Fibroblast of mammary gland (primary cell): ENCODE measurements at places on chromosomes 12 and 14.

GRCh38 chr12:51677284-51677968 is 86.4 kb downstream of the SCN8A start:
- no peak for DNase-seq

DNA sequence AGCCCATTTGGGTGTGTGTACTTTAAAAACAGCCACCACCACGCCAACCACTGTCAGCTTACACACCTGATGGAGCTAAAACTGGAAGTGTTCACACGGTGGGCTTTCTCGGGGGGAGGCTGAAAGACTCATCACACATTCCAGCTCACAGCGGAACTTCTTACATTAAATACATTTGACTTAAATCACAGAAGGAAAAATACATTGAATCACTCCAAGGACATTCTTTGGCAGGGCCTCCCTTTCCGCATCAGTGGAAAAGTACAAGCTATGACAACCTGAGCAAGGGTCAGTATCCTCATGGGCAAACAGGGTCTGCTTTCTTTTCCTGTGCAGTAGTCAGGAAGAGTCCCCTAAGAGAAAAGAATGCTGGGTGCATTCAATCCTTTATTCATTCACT is 31.0 kb upstream of the TC2N start:
- peak; percentile 37 for DNase-seq

DNA sequence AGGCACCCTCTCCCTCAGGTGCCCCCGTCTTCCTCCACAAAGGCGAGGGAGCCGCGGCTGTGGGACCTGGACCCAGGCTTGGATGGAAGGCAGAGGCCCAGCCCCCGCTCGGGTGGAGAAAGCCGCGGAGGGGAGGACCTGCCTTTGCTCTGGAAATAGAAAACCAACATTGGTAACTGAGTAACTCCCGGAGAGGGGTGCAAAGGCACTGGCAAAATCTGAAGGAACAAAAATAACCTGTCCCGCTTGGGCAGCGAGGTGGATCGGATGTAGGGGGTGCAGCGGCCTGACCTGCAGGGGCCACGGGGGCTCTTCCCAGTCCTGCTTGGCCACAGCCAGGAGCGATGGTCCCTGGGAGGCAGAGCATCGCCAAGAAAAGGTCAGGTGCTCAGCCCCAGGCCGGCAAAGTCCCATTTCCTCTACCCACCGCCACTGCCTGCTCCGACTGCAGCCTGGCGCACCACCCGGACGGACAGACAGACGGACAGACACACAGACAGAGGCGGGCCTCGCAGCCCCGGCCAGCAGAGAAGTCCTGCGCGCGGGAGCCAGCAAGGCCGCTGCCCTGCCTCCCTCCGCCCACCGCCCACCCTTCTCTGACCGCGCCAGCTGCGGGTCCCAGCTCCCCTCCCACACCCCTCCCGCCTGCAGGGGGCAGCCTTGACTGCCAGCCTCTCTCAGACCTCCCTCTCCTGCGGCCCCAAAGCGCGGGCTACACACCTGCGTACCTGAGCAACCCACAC is 21.4 kb upstream of the TMEM106C start:
- no peak for DNase-seq

DNA sequence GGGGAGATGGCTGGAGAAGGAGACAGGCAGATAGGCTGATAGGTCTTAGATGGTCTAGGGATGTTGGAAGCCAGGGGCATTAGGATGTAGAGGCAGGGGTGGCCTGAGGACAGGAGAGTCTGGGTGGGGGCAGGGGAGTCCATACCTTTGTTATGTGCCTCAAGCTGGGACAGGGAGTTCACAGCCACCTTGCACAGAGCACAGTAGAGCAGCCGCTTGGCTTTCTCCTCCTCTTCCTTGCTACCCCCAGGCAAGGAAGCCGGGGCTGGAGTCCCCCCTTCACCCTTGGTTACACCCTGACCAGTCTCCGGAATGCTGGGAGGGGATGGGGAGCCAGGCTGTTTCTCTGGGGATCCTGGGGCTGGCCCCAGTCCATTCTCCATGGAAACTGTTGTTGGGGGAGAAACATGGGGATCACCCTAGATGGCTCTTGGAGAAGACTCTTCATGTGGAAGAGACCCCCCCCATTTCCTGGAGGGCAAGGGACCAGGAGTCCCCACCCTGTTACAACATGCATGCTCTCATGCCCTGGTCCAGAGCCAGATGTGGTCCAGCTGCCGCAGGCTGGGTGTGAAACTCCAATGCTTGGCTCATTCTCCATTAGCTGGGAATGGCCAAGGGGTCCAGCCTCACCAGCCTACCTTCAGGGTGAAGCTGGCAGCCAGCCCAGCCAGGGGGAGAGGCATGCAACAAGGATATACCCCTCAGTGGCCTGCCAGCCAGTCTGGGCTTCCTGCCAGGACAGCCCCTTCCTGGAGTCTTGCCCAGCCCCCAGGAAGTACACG is 7.2 kb upstream of the GPR84 start:
- no peak for DNase-seq

GRCh38 chr14:92673601-92674150 is 74.8 kb downstream of the LGMN start:
- DNase-seq, result no peak

GRCh38 chr14:36301159-36301558 is 19.3 kb downstream of the MBIP start:
- peak; percentile 54 for DNase-seq

- no peak for DNase-seq
Measured at GRCh38 chr14:89493877-89494634, 77.0 kb upstream of the FOXN3 start.

- no peak for DNase-seq
Measured at GRCh38 chr12:118980407-118981014, 830 bp upstream of the SRRM4 start.

DNA sequence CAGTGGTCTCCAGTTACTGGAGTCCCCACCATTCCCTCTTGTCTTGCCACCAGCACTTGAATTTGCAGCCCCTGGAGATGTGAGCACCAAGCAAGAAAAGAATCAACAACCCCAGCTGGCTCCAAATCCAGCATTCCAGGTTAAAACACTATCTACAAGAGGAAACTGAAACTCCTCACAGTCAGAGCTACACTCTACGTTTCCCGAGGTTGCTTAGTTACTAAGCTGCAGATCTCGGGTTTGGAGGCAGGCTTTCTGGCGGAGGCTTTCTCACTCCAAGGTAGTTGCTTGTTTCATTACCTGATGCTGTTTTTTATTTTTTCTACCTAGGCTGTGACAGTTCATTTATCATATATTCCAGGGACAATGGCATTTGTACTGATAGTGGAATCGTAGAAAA is 248.1 kb downstream of the GLT1D1 start:
- no peak for DNase-seq

- peak; percentile 53 for DNase-seq
Measured at GRCh38 chr14:96037891-96038557, 1.1 kb upstream of the C14orf132 start.

- DNase-seq, result no peak
Measured at GRCh38 chr12:52444647-52445595, 7.0 kb downstream of the KRT6B start.

DNA sequence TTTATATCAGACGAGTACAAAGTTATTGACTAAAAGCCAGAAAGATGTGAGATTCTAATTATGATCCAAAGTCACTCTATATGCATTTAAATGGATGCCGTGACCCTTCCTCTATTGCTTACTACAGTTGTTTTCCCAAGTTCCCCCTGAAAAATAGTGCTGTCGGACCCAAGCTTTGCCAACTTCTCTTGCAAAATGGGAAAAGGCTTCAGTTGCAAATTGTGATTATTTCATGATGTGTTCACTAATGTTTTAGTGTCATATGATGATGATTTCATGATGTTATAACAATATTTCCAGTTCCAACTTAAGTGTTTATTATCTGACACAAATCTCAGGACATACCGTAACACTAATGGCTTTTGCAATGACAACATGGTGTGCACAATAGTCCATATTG is 534.6 kb upstream of the ATP2B1 start:
- no peak for DNase-seq

- DNase-seq, result peak; percentile 87
Measured at GRCh38 chr12:127628645-127629044, 638.3 kb upstream of the TMEM132C start.

- DNase-seq, result no peak
Measured at GRCh38 chr14:25520821-25521220, 470.9 kb upstream of the STXBP6 start.

DNA sequence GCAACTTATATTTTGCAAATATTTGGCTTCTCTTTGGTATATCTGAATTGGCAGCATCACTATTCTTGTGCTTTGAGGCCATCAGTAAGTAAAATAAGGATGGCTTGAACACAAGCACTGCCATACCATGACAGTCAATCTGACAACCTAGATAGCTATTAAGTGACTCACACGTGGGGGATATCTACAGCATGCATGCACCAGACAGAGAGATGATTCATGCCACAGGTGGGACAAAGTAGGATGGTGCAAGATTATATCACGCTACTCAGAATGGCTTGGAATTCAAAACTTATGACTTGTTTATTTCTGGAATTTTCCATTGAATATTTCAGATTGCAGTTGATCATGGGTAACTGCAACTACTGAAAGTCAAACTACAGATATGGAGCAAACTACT is 675.6 kb upstream of the MDGA2 start:
- no peak for DNase-seq

- peak; percentile 11 for DNase-seq
Measured at GRCh38 chr14:93880021-93880820, 46.9 kb upstream of the FAM181A start.

- no peak for DNase-seq
Measured at GRCh38 chr14:94701861-94702370, 68.0 kb downstream of the GSC start.

DNA sequence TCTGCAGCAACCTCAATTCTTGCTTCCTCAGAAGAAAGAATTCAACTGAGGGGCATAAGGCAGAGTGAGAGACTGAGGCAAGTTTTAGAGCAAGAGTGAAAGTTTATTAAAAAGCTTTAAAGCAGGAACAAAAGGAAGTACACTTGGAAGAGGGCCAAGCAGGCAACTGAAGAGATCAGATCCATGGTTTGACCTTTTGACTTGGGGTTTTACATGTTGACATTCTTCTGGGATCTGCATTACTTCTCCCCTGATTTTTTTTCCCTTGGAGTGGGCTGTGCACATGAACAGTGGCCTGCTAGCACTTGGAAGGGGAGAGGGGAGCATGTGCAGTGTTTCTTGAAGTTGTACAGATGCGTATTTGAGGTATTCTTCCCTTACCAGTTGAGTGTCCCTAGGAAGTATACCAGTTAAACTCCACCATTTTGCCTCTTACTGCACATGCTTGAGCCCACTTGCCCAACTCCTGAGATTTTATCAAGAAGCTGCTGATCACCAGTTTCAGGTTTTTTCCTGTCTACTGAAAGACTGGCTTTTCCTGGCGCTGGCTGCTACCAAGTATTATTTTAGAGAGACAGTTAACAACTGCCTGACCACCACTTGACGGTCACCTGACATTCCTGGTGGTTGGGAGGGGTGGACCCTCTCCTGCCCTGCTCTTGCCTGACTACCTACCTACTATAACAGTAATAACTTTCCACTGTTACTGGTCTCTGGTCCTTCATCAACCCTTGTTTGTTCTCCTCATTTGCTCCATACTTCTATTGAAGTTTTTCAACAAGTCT is 26.0 kb upstream of the TMTC2 start:
- peak; percentile 5 for DNase-seq

DNA sequence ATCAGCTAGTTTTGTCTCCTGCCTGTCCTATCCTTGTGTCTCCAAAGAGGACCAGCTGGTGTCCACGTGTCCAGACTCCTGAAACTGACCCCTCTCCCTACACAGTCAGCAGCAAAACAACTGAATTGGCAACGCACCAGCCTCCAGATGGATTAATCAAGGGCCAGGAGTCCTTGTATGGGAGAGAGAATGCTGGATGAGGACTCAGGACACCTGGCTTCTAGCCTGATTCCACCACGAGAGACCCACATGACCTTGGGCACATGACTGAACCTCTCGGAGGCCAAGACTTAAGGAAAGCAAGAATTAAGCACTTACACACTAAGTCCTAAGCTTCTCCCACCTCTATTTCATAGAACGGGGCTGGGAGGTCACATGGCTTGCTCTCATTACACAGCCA is 60.4 kb upstream of the CMKLR1 start:
- DNase-seq, result peak; percentile 11

DNA sequence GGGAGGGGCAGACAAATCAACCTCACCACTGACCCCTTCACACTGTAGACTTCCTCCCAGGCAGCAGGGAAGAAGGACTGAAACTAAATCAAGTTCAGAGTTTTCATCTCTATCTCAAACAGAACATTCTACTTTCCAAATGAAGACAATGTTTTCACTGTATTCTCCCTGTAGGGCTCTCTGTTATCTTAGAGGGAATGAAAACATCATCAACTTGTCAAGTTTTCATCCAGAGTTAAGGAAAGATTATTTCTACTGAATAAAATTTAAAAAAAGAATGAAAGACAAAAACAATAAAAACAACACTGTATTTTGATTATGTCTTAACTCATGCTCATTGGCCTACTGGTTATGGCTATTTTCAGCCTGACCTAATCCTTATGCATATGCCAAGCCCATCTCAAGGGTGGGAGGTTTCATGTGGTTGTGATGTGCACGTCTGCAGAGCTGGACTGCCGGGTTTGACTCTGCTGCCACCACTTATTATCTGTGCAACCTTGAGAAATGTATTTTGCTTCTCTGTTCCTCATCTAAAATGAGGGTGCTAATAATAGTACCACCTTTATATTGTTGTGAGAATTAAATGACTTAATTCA is 152.0 kb upstream of the AVPR1A start:
- DNase-seq, result no peak

DNA sequence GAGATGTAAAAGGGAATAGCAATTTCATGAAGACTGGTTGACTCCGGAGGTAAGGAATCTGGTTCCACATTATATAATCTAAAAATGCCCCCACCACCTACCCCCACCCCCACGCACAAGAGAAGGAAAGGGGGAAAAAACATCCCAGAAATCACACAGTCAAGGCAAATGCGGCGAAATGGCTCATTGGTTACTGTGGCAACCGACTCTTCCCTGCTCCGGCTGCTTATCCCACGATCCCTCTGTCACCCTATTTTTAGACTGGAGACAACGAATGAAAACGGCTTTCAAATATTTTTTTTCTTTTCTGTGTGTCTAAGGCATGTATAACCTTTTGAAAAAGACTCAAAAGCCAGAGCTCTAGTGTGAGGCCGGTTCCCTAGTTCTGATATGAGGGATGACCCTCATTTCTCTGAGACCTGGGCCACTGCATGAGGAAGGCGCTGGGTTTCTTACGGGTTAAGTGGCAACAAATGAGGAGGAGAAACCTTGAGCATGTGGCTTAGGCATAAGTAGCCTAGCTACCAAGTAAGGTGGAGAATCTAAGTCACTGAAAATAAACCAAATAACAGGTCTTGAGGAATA is 148.3 kb upstream of the GRIN2B start:
- no peak for DNase-seq

- DNase-seq, result peak; percentile 29
Measured at GRCh38 chr12:93908846-93909567, 231.8 kb downstream of the CRADD start.

GRCh38 chr14:35973770-35974169 is 147.6 kb downstream of the BRMS1L start:
- no peak for DNase-seq

- DNase-seq, result no peak
Measured at GRCh38 chr12:64635356-64635998, 25.2 kb downstream of the RASSF3 start.
